SHP77 (cell line): ENCODE measurements at places on chromosomes 11 and 22.

- DNase-seq = no peak
Measured at GRCh38 chr11:127393460-127393997, 393.0 kb upstream of the KIRREL3 start.

DNA sequence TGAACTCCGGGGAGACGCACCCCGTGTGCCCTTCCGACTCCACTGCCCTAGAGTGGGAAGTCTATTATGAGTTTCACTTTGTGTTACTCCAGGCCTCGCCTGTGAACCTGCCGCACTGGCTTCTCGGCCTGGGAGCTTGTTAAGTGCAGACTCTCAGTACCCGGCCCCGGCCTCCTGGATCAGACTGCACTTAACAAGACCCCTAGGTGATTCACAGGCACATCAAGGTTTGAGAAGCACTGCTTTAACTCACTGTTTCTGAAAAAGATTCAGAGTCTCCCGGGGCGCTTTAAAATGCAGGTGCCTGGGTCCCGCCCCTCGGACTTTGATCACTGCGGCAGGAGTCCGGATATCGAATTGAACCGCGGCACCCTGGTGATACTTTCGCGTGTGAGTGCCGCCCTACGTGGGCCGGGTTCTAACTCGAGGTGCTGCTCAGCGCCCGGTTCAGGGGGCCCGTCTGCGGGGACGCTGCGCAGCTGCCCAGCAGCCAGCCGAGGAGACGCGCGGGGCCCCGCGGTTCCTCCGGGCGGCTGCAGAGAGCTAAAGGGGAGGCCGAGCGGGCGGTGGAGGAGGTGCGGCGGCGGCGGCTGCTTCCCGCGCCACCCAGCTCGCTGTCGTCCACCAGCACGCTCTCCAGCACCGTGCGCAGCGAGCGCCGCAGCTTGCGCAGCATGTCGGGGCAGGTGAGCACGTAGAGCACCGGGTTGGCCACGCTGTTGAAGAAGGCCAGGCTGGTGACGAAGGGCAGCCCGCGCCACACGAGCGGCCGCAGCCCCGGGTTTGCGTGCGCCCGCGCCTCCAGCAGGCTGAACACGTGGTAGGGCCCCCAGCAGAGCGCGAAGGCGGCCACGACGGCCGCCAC lies 3.4 kb downstream of the PTGDR2 start:
- no peak for DNase-seq

GRCh38 chr11:8066036-8066910 lies 14.7 kb upstream of the TUB start:
- no peak for DNase-seq

GRCh38 chr22:41915035-41915785 lies at the start of gene SHISA8:
Gene SHISA8, minus strand, starts transcription at chr22:41915074. Its CDS starts 407 bp downstream, at chr22:41914667.
- DNase-seq = peak; percentile 29

- DNase-seq = no peak
Measured at GRCh38 chr11:44145011-44145775, 49.7 kb downstream of the EXT2 start.

DNA sequence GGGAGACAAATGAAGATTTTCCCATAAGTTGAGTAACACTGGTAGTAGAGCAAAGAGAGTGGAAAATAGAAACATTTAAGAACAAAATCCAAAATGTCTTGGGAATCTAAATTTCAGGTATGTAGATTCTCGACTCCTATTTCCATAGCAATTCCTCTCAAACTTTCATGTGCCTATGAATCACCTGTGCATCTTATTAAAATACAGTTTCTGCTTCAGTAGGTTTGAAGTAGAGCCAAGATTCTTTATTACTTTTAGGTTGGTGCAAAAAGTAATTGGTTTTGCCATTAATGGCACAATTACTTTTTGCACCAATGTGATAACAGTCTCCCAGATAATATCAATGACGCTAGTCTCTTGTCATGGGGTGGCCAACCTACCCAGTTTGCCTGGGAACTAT lies 115.3 kb upstream of the SLC5A12 start:
- no peak for DNase-seq

- no peak for DNase-seq
Measured at GRCh38 chr22:23899042-23899745, 5.0 kb downstream of the MIF start.

DNA sequence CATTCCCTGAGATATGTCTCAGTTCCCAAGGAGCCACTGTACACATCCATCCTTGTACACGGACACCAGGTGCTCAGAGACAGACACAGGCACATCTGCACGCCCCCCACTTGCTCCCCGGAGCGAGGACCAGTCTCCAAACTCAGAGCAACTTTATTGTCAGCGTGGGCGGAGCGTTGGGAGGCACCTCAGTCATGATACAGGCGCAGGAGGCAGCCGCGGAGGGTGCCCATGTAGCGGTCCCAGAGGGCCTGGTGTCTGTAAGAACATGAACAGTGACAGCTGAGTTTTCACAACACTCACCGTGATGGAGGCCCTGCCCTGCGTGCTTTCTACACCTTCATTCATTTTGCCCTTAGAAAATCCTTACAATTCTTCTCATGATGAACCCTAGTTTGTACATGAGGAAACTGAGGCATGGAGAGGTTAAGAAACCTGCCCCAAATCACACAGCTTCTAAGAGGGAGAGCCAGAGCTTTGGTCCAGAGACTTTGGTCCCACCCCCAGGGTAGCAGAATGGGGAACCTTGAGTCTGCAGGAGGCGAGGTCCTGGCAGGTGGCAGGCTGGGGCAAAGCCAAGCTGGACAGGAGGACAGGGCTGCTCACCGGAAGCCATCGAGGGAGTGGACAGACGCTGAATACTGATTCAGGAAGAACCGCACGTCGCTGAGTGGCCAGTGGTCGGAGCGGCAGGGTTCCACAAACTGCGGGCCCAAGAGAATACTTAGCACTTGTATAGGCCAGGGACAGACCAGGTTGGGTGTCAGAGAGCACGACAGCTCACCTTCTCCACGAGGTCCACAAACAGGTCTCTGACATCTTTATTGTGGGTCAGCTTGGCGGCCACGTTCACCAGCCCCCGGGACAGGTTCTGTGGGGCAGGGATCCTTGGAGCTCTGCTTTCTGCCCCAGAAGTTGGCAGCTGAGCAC lies 4.2 kb downstream of the FIBP start:
- DNase-seq = no peak

GRCh38 chr11:14698771-14699170 lies 55.2 kb downstream of the PDE3B start:
- DNase-seq = no peak

DNA sequence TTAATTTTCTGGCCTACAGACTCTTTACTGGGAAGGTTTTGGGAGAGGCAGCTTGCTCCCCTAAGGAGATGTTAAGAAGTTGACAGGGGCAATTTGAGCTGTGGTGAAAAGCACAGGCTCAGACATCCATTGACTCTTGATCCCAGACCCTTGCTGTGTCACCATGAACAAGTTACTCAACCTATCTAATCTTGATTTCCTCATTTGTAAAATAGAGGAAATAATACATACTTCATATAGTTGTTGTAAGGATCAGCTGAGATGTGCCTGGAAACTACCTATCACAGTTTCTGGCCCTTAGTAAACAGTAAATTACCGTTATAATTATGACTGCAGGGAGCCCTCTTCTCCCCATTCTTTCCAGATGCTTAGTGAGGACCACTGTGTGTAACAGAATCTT lies 16.6 kb upstream of the SCGB1D4 start:
- DNase-seq = no peak

GRCh38 chr11:117681438-117681837 lies 115.6 kb downstream of the DSCAML1 start:
- no peak for DNase-seq

DNA sequence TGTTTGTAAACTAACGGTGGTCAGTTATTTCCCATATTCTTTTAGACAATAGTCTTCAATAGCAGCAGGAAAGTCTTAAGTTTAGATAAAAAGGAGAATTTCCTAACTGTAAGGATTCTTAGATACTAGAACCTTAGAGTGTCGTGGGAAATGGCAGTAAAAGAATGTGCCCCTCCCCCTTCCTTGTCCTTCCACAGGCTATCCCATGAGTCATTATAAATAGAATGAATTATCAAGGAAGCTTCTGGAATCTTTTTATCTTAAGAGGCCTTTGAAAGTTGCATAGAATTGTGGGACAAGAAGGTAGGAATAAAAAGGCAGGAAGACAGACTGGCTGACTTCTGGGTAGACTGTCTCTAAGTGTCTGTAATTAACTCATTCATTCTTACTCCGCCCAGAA lies 165.2 kb upstream of the TBCEL start:
- no peak for DNase-seq

DNA sequence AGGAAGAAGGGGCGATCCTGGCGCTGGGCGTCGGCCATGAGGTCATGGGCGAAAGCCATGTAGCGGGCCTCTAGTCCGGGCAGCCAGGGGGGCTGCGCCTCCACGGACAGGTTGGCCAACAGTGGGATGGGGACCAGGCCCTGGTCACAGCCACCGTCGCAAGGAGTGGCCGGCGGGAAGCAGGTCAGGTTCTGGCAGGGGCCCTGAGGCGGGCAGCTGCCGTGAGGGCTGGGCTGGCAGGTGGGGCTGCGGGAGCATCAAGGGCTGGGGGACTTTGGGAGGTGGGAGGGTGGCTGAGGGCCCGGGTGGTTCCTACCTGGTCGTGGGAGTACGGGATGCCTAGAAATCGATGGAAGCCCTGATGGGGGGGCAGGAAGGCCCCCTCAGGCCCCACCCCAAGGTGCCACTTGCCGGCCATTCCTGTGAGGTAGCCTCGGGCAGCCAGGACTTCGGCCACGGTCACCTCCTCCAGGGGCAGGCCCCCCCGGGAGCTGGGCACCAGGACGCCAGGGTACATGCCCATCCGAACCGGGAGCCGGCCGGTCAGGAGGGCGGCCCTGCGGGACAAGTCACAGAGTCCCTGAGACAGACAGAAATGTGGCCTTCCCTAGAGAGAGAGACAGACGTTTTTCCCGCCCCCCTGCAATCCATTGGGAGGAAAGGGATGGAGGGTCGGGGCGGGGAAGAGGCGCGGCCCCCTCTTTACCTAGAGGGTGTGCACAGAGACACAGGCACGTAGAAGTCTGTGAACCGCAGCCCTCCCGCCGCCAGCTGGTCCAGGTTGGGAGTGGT lies 906 bp downstream of the ARSA start:
- DNase-seq = no peak

GRCh38 chr11:128832121-128832497 lies 35.0 kb downstream of the KCNJ1 start:
- no peak for DNase-seq

DNA sequence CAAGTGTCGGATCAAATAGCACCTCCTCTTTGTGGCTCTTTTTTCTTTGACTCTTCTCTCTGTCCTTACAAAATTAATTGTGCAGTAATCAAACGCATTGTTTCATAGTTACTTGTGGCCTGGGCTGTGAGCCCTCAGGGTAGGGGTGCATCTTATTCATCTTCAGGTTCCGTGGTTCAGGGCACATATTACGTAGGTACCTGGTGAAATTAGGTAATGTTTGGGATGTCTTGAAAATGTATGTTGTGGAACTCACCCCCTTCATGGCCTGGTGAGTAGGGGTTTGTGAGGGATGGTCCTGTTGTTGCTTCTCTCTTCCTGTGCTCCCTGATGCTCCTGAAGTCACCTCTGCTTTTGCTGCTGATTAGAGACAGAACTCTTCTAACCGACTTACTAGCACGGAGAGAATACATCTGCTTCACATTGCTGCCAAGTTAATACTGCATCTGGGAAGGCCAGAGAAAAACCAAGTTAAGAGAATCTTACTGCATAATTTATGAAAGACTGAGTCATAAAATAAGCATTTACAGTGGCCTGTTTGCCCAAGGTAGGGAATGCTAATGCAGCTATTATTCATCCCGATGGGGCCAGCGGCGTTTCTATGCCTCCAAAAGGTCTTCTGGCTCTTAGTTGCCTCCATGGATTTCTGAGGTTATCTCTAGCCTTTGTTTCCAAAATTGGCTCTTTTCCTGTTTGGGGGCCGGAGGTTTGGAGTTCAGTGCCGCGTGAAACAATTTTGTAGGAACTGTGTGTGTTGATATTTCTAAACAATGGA lies 66.9 kb downstream of the TBC1D22A start:
- DNase-seq = no peak

GRCh38 chr22:47299863-47300697 lies 537.6 kb downstream of the TBC1D22A start:
- DNase-seq = no peak

GRCh38 chr11:65499713-65500386 lies 1.0 kb downstream of the MALAT1 start:
- no peak for DNase-seq

GRCh38 chr22:46576556-46577367 lies 39.3 kb upstream of the CELSR1 start:
- DNase-seq = peak; percentile 46

- DNase-seq = no peak
Measured at GRCh38 chr11:116379185-116379828, 393.5 kb downstream of the BUD13 start.

GRCh38 chr11:74877132-74877531 lies 71.8 kb downstream of the XRRA1 start:
- DNase-seq = no peak

DNA sequence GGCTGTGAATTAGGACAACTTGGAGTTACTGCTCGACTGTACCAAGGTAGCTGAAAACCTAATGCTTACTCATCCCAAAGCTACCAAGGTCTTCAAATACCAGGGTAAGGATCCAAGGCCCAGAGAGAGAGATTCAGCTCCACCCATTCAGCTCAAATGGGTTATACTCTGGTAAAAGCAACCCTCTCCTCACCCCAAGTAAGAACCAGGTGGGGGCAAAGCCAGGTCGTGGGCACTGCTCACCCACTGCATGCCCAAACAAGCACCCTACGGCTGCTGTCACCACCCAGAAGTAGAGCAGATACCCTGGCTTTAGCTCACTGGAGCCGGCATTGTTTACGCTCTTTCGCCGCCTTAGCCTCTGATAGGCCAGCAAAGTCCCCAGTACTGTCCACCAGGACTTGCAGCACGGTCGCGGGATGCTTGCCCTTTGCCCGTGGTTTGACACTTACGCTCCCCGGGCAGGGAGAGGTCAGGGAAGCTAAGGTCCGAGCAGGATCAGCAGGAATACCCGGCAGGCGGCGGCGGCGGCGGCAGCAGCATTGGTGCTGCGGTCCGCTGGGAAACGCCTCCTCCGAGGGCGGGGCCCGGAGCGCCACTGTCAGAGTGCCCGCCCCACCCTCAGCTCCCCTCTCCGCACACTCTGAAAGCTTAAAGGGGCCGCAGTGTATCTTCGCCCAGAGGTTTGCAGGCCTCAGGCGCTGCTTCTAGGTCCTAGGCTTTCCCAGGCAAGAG lies 19.6 kb downstream of the CKAP5 start:
- peak; percentile 52 for DNase-seq

GRCh38 chr22:36871669-36872081 lies 10.9 kb downstream of the NCF4 start:
- no peak for DNase-seq
